Esophagus muscularis mucosa (tissue), 4 donors: ENCODE measurements at places on chromosomes 11 and 22. TPM values are rescaled to one million over a fixed set of nuclear protein-coding genes. Genes with fewer than 3 reads are reported as not detected.

GLYAT gene
- total RNA-seq, result not detected

MIAT gene
- total RNA-seq, result 0.34 TPM

DEFB131B gene
- not detected for total RNA-seq

ACRV1 gene
- not detected for total RNA-seq

CCDC179 gene
- total RNA-seq, result not detected

OR8D1 gene
- total RNA-seq, result not detected

PTPN5 gene
- 1.2 TPM for total RNA-seq

SLC25A22 gene
- 9.5 TPM for total RNA-seq

THY1 gene
- 14.9 TPM for total RNA-seq

EMID1 gene
- 4.0 TPM for total RNA-seq

OR4D5 gene
- total RNA-seq, result not detected

- H3K36me3 ChIP-seq, result peaks cover 40% of the 10 kb centered on the region
- H3K27me3 ChIP-seq, result no peaks in the 10 kb centered on the region
- H3K4me1 ChIP-seq, result no peaks in the 10 kb centered on the region
- H3K4me3 ChIP-seq, result no peak overlapping the region
- no peak for DNase-seq
These were observed 30.6 kb downstream of the CYB5R2 start for GRCh38 chr11:7642747-7643146.

GRCh38 chr11:20596205-20597153 is 2.9 kb upstream of the SLC6A5 start:
- H3K27ac ChIP-seq, result no peak overlapping the region
- H3K4me1 ChIP-seq, result no peaks in the 10 kb centered on the region

GRCh38 chr11:83374311-83374710 is 88.1 kb upstream of the CCDC90B start:
- H3K4me1 ChIP-seq, result no peaks in the 10 kb centered on the region
- H3K36me3 ChIP-seq, result no peaks in the 10 kb centered on the region
- no peak overlapping the region for H3K27ac ChIP-seq
- DNase-seq, result no peak
- H3K4me3 ChIP-seq, result no peak overlapping the region
- no peaks in the 10 kb centered on the region for H3K27me3 ChIP-seq

- peaks cover 48% of the 10 kb centered on the region for H3K4me1 ChIP-seq
- H3K27ac ChIP-seq, result peak overlapping the region; percentile 93
- no peak overlapping the region for H3K4me3 ChIP-seq
- DNase-seq, result no peak
- H3K36me3 ChIP-seq, result no peaks in the 10 kb centered on the region
These were observed 29.9 kb upstream of the MALAT1 start for GRCh38 chr11:65468874-65469333.

DNA sequence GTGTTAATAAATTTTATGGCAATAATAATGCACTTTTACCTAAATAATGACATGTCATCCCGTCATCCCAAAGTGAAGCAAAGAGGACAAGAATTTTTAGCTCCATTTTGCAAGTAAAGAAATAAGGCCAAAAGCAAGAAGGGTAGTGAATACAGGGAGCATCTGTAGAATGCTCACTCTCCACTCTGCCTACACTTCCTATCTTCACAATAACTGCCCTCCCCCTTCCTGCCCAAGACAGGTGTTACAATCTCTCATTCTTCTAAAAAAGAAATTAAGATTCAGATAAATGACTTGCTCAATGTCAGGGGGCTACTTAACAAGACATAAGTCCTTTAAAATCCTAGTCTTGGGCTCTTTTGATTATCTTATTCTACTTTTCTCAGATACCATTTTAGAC is 8.9 kb downstream of the RDX start:
- no peak overlapping the region for H3K27ac ChIP-seq
- DNase-seq, result no peak
- H3K4me3 ChIP-seq, result no peak overlapping the region
- peaks cover 64% of the 10 kb centered on the region for H3K4me1 ChIP-seq

- H3K4me1 ChIP-seq, result peaks cover 12% of the 10 kb centered on the region
- peak overlapping the region; percentile 1 for H3K27ac ChIP-seq
- H3K27me3 ChIP-seq, result no peaks in the 10 kb centered on the region
These were observed 12.6 kb upstream of the APLNR start for GRCh38 chr11:57249384-57250319.

DNA sequence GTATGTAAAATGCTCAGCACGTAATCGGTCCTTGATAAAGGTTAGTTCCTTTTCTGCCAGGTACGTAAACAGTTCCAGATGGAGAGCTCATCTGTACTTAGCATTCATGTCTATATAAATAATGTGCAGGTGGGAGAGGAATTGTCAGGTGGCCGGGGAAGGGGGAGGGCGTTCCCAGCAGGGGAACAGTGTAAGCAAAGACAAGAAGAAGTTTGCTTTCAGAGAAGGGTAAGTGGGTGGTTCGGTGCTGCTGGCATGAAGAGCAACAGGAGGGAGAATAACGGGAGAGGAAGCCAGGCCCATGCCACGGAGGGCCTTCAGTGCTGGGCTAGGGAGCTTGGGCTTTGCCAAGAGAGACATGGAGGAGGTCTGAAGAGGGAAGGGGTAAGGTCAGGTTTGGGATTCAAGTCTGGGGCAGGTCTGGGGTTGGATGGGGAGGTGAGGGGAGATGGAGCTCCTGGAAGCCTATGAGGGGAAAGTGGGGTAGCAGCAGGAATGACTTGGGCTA is 11.4 kb upstream of the WNT11 start:
- DNase-seq, result no peak
- no peak overlapping the region for H3K27ac ChIP-seq
- no peak overlapping the region for H3K4me3 ChIP-seq
- no peaks in the 10 kb centered on the region for H3K27me3 ChIP-seq
- H3K4me1 ChIP-seq, result no peaks in the 10 kb centered on the region

GRCh38 chr22:46055911-46056545 is 79.1 kb upstream of the WNT7B start:
- H3K36me3 ChIP-seq, result no peaks in the 10 kb centered on the region
- peak overlapping the region; percentile 100 for H3K27ac ChIP-seq
- H3K4me1 ChIP-seq, result peaks cover 90% of the 10 kb centered on the region
- H3K4me3 ChIP-seq, result peak overlapping the region; percentile 90
- no peak for DNase-seq

GRCh38 chr22:29306835-29307595 is 565 bp downstream of the GAS2L1 start:
- H3K4me3 ChIP-seq, result peak overlapping the region; percentile 94
- H3K4me1 ChIP-seq, result peaks cover 70% of the 10 kb centered on the region
- H3K27me3 ChIP-seq, result no peaks in the 10 kb centered on the region
- peaks cover 4% of the 10 kb centered on the region for H3K36me3 ChIP-seq
- peak overlapping the region; percentile 93 for H3K27ac ChIP-seq

GRCh38 chr22:50473855-50474671 is 772 bp downstream of the SBF1 start:
- peak overlapping the region; percentile 84 for H3K4me3 ChIP-seq
- H3K27me3 ChIP-seq, result no peaks in the 10 kb centered on the region
- DNase-seq, result no peak
- H3K27ac ChIP-seq, result peak overlapping the region; percentile 85
- H3K36me3 ChIP-seq, result no peaks in the 10 kb centered on the region

DNA sequence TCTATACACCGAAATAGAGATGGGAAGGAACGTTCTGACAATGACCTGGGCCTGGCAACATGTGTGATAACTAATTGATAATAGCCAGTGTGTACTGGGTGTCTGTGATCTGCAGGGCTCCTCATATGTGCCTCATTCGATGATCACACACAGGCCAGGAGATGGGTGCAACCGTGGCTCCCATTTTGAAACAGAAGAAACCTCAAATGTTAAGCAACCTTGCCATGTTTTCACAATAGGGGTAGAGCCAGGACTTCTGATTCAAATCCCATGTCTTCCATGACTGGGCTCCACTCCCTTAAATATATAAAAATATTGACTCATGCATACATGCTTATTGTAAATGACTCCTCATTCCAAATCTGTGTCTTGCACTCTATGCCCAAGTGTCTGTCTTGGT is 11.1 kb downstream of the APOL3 start:
- no peak overlapping the region for H3K27ac ChIP-seq
- peaks cover 51% of the 10 kb centered on the region for H3K4me1 ChIP-seq
- H3K27me3 ChIP-seq, result no peaks in the 10 kb centered on the region

GRCh38 chr22:38741166-38741565 is 14.6 kb downstream of the SUN2 start:
- peaks cover 2% of the 10 kb centered on the region for H3K4me1 ChIP-seq
- H3K36me3 ChIP-seq, result peaks cover 100% of the 10 kb centered on the region
- no peak overlapping the region for H3K4me3 ChIP-seq
- H3K27me3 ChIP-seq, result no peaks in the 10 kb centered on the region
- DNase-seq, result no peak

DNA sequence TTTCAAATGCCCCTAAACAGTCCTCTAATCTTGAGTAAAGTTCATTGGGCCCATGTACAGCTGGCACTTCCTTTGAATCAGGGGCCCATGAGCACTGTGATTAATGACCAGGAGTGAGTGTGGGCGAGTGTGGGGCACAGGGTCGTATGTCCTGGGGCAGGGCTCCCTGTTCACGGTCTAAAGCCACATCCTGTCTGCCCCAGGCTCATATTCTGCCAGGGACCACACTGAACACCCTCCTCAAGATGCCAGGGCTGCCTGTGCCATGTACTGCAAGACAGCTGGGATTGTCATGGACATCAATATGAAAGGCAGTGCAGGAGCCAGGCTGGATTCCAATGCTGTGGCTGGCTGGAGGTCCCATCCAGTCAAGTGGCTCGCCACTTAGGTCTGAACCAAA is 130.5 kb downstream of the KIRREL3 start:
- no peaks in the 10 kb centered on the region for H3K27me3 ChIP-seq
- no peak for DNase-seq
- H3K27ac ChIP-seq, result no peak overlapping the region
- H3K4me1 ChIP-seq, result no peaks in the 10 kb centered on the region

DNA sequence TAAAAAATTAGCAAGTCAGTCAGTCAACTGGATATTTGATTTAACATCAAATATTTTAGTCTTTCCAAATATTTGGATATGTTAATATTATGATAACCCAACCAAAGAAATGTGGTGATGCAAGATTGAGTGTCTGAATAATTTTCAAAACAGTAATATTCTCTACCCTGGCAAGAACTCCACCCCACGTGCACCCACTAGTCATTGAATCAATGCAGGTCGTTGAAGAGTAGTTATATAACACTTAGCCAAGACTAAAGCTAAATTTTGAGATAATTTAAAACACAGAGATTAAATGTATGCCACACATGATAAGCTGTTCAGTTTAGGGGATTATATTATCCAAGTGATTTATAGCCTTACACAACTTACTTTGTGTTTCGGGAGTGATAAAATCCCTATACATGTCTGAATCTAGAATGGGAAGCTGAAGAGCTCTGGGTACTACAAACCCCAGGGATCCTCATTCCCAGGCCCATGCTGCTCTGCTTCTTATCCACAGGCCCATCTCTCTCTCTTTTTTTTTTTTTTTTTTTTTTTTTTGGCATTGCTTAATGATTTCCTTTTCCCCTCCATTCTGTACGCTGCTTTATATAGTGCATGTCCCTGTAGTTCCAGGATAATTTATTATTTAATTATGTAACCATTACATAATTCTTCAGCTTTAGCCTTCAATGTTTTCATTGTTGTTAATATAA is 392.9 kb downstream of the NTM start:
- DNase-seq, result no peak
- H3K4me3 ChIP-seq, result no peak overlapping the region
- no peak overlapping the region for H3K27ac ChIP-seq
- no peaks in the 10 kb centered on the region for H3K27me3 ChIP-seq
- H3K4me1 ChIP-seq, result no peaks in the 10 kb centered on the region
- no peaks in the 10 kb centered on the region for H3K36me3 ChIP-seq

DNA sequence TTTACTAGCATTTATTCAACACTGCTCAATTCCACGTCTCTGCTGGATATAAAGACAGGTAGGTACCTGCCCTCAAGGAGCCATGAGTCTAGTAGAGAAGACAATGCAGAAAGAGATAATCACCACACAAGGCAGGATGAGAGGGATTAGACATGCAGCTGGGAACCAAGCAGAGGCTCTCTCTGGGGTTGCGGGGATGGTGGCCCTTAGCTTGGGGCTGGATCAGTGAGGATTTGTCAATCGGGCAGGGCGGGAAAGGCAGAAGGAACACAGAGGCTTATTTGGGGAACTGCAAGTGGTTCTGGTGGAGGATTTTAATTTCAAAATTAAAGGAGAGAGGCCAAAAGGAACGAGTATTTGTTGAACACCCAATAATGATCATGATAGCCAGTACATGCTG is 8.5 kb upstream of the DMC1 start:
- no peak overlapping the region for H3K27ac ChIP-seq
- H3K4me1 ChIP-seq, result no peaks in the 10 kb centered on the region
- peak; percentile 70 for DNase-seq
- no peaks in the 10 kb centered on the region for H3K36me3 ChIP-seq
- H3K4me3 ChIP-seq, result no peak overlapping the region
